ENCODE measurements at places on chromosomes 2 and 18.

DNA sequence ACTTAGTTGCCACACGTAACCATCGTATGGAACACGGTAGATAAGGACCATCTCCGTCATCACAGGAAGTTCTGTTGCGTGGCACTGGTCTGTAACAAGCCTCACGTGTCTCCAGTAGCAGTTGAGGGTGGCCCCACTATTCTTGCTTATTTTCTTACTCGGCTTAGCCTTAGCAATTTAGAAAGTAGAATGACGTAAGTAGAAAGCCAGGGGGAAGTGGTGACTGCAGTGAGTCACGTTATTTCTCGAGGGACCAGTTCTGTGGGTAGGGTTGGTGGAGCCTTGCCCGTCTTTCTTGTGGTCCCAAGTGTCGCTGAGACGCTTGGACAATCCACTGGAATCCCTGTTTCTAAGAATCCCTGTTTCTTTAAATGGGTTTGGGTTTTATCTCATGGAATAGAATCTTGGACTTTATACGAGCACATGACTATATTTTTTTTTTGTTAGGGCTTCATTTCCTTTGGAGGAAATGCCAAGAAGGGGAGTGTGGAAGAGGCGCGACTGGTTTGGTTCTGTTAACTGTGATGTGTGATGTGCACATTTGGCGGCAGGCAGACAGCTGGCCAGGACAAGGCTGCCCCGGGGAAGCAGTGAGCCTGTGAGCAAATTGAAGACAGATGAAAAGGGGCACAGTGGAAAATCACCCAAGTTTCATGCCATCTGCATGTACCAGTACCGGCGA is 96.2 kb downstream of the CABLES1 start:
- DNase-seq: peak; percentile 94

DNA sequence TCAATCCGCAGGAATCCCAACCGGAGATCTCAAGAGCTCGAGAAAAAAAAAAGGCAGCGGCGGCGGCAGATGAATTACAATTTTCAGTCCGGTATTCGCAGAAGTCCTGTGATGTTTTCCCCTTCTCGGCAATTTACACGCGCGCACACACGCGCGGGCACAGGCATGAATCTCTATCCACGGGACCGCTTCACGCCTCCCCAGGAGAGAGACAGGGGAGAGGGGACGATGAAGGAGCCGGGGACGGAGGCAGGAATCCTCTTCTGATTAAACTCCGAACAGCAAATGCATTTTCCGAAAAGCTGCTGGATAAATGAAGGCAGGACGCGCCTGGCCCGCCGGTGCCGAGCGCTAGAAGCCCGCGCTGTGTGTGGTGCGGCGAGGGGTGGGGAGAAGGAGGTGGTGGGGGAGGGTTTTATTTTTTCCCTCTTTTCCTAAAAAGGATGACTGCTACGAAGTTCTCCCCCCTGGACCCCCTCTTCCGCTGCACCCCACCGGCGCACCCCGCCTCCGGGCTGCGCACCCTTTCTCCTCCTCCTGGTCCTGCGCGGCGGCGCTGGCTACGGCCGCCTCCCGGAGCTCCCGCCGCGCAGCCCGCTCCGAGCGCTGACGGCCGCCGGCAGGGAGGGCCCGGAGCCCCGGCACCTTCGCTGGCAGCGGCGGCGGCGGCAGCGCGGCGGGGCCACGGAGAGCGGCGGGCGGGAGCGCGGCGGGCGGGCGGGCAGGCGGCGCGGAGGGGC is at the start of gene BCL2:
Gene BCL2, minus strand, starts transcription at position 387 of the 740 bp plus-strand sequence.
- no peak for DNase-seq

GRCh38 chr18:6289843-6290242 is 124.9 kb downstream of the L3MBTL4 start:
- no peak for DNase-seq

DNA sequence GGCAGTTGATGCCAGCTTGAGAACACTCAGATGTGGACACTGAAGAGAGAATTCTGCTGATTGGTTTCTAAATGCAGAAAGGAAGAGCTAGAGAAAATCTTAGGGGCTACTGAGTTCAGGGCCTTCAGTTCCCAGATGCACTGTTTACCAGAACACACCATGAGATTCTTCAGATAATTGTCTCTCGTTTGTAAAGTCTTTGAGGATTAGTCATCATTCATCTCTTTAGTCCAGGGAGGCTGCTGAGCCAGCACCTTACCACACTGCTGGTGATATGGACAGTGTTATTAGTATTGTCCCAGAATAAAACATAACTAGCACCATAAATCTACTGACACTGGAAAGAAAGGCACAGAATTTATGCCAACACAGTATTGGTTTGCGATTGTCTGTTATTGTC is 690.8 kb upstream of the CELF4 start:
- DNase-seq: no peak

DNA sequence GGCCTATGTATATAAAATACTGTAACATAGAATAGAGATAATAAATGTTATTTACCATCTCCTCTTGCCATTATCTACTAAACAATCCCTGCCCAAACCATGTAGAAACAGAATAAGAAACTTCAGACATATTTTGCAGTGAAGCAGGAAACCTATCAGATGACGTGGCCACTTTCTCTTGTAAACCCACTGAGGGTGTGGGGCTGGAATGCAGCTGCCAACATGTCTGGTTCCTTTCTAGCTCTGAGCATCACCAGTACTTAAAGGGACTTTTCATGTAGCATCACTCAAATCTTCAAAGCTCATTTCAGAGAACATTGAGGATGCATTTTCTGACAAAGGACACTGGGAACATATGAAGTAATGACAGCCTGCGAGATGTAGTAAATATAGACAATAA is 251.8 kb downstream of the LPIN1 start:
- peak; percentile 27 for DNase-seq

GRCh38 chr2:122216901-122217300 is 461.4 kb downstream of the TSN start:
- no peak for DNase-seq

GRCh38 chr2:238499731-238500580 is 73.2 kb downstream of the ASB1 start:
- DNase-seq: no peak

DNA sequence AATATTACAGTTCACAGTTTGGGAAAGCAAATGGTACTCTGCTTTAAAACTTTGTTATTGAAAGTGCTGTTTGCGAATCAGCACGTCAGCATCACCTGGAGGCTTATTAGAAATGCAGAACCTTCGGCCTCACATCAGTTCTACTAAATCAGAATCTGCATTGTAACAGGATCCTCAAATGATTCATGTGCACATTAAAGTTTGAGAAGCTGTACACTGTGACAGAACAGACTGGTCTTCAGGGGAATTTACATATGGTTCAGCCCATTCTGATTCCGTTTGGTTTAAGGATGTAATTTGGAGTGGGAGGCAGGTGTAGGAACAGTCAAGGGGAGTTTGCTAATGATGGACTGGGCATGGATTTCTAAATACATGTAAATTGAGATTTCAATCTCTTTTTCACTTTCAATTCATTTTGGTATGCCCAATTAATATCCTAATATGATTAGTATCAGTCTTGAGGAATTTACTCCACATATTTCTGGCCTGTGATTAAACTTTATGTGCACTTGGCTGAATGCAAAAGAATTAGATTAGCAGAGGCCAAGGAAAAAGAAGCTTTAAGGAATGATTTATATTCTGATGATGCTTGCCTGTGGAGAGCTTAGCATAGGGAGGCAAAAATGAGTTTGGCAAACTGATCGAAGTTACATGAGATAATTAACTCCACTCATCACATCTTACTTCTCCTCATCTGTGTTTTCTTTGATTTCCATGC is 248.8 kb downstream of the XIRP2 start:
- DNase-seq: no peak

- DNase-seq: no peak
These were observed 148.3 kb downstream of the PLEKHA3 start for GRCh38 chr2:178628605-178629004.

DNA sequence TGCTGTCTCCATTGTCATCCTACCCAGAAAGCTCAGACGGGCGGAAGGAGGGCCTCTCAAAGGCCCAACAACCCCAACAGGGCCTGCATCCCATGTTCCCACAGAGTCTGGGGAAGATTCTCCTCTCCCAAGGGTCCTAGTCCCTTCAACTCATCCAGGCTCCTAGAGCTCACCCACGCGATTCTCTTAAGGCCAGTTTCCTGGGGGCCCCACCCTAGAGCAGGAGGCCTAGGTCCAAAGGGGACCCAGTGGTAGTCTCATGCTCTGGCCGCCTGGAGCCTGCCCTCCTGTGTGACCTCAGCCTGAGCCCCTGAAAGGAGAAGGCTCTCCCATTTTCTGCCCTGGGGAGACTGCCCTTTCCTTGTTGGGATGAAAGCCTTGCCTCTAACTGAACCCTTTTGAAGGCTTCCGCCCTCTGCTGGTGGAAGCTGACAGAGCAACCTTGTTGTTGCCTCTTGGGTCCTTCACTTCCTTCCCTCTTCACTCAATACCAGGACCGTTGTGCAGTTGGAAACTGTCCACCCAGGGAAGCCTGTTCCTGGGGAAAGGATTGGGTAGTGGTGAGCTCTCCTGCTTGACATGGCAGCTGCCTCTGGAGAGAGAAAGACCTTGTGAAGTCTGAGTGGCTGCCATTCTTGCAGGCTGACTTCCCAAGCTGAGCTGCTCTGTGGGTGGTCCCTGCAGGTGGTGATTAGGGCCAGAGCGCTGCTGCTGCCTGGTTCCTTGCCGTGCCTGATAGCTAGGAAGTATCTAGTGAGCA is 86.0 kb upstream of the ALPP start:
- no peak for DNase-seq

DNA sequence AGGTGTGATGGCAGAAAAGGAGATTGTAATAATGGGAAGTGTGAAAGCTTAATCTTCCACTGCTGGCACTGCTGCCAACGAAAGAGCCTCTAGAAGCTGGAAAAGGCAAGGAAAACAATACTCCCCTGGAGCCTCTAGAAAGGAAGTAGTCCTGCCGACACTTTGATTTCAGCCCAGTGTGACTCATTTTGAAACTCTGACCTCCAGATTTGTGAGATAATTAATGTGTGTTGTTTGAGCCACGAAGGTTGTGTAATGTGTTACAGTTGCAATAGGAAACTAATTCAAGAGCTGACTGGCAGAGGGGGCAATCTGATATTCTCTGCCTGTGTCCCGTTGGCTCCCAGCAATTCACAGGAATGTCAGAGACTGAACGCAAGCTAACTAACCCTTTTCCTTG is 219.2 kb upstream of the UBE2E3 start:
- peak; percentile 38 for DNase-seq

DNA sequence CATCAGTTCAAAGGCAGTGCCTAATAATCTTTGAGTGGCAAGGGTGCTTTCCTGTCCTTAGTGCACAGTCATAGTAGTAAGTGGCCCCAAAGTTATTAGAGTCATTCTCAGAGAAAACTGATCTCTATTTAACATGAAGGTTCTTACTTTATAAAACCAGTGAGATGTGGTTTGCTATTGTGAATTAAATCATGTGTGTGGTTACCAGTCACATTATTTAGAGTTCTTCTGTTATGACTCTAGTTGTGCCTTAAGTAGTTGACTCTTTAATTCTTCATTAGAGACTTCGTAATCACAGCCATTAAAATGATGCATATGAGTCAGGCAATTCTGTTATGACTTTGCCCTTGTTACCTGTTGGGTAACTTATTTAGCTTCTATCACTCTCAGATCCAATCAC is 1392.9 kb upstream of the ACVR2A start:
- DNase-seq: no peak

DNA sequence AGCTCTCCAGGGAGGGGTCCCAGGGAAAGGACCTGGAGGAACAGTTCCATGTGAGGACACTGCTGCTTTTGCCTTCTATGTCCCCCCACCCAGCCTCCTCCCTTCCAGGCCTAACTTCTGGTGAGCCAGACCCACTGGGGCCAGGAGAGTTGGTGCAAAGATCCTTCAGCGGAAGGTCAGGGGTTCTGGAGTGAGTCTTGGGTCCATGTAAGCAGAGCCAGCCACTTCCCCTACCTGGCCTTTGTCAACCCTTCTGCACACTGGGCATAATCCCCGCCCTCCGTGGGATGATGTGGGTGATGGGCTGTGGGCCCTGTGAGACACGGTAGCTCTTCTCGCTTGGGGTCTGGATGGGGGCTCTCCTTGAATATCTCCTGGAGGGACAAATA is 76.9 kb downstream of the RHOB start:
- DNase-seq: no peak

GRCh38 chr18:28786926-28787325 is 610.0 kb upstream of the CDH2 start:
- DNase-seq: no peak

DNA sequence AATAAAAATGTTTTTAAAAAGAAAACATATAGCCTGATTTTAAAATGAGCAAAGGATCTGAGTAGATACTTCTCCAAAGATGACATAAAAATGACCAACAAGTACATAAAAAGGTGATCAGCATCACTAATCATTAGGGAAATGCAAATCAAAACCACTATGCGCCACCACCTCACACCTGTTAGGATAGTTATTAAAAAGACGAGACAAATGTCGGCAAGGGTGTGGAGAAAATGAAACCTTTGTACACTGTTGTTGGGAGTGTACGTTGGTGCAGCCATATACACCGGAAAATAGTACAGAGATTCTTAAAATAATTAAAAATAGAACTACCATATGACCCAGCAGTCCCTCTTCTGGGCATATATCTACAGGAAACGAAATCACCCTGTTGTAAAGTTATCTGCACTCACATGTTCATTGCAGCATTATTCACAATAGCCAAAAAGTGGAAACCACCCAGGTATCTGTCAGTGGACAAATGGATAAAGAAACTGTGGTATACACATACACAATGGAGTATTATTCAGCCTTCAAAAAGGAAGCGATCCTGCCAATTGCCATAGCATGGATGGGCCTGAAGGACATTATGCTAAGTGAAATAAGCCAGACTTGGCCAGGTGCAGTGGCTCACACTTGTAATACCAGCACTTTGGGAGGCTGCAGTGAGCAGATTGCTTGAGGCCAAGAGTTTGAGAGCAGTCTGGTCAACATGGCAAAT is 91.6 kb downstream of the PRKRA start:
- DNase-seq: no peak

DNA sequence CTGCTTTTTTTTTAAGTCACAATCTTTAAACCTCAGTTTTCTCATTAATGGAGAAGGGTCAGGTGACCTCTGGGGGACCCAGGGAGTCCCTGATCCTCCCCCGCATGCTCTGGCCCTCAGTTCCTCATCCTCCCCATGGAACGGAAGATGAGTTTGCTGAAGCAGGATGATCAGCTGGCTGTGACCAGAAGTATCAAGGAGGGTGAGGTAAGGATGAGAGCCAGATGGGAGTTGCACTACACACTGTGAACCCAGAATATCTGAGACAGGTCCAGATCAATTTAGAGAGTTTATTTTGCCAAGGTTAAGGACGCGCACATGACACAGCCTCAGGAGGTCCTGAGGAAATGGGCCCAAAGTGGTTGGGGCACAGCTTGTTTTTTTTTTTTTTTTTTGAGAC is 3.8 kb downstream of the CATIP start:
- no peak for DNase-seq

GRCh38 chr2:153354377-153354776 is 124.2 kb downstream of the RPRM start:
- no peak for DNase-seq

- DNase-seq: no peak
These were observed 257.7 kb upstream of the COPS8 start for GRCh38 chr2:236827997-236828396.

GRCh38 chr2:224820283-224820991 is 104.3 kb upstream of the CCDC195 start:
- DNase-seq: no peak

GRCh38 chr2:241268716-241269445 is 46.6 kb downstream of the HDLBP start:
- peak; percentile 21 for DNase-seq

GRCh38 chr18:8983195-8983594 is 119.3 kb upstream of the NDUFV2 start:
- no peak for DNase-seq

All from GM04503 (cell line).